ENCODE measurements at places on chromosomes 12 and 14.

DNA sequence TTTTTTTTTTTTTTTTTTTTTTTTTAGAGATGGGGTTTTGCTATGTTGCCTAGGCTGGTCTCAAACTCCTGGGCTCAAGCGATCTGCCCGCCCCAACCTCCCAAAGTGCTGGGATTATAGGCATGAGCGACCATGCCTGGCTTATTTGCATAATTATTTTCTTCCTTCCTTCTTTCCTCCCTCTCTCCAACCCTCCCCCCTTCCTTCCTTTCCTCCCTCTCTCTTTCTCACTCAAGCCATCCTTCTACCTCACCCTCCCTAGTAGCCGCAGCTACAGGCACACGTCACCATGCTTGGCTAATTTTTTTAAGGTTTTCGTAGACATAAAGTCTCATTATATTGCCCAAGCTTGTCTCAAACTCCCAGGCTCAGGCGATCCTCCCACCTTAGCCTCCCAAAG is 83.8 kb downstream of the PEBP1 start:
- DNase-seq, result no peak

GRCh38 chr14:90368946-90369721 is 27.7 kb upstream of the CALM1 start:
- DNase-seq, result no peak

DNA sequence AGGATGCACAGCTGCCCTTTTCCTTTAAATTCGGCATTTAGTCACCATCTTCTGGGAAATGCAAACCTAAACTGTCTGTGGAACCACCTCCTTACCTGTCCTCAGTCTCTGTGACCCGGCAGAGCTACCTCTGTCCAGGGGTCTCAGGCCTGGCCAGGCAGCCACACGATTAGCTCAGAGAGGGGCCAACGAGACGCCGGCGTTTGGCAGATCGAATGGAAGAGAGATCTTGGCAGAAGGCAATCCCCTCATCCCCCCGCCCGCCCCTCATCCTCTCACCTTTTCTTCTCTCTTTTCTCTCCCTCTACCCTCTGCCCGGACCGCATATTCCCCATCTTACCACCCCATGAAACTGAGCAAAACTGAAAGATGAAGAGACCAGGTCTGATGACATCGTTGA is 101.0 kb downstream of the PIWIL1 start:
- DNase-seq, result no peak

DNA sequence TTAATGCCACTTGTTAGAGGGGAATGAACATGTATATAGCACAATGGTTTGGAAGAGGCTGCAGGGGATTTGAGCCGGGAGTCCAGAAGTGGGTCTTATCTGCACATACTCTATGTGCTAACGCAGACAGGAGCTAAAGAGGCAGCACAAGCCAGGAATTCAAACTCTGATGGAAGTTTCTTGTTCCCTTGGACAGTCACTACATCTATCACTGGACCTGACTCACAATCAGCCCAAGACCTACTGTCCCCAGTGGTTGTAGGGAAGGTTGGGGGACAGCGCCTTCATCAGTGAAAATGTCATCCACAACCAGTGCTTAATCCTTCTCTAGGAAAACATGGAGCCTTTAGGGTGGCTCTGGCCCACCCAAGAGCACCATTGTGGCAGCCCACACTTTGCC is 107.8 kb downstream of the GCH1 start:
- DNase-seq, result no peak

Data from GM12864 (cell line).